Mesenteric fat pad (tissue), 1 donor: ENCODE measurements at places on chromosomes 7 and 10. TPM values are rescaled to one million over a fixed set of nuclear protein-coding genes. Genes with fewer than 3 reads are reported as not detected.

DNA sequence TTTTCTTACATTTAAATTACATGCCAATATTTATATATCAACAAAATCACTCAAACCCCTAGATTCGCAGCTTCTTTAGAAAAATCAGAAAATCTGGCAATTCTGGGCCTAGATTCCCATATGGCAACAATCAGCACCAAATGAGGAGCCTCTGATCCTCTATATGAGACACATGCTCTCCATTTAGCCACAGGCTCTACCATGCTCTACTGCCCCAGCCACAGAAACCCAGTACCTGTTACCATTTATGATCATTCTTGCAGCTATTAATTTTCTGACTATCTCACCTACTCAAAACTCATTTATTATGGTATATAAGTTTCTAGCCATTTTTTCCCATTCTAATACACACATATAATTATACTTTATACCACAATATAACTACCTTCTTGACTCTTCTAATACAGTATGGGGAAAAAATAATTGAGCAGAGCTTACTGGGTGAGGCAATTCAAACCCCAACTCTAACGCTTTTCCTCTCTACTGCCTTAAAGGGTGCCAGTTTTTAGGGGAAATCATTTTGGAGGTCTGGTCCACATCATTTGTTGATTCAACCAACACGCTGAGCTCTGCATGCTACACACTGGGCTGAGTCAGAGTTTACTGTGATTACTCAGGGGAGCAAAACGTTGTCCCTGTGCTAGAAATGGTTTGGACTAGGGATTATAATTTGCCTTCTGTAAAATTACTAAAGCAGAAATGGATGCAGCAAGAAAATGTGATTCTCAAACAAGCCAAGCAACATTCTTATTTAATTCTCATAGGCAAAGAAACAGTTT lies 11.6 kb downstream of the PDLIM1 start:
- DNase-seq: no peak

DNA sequence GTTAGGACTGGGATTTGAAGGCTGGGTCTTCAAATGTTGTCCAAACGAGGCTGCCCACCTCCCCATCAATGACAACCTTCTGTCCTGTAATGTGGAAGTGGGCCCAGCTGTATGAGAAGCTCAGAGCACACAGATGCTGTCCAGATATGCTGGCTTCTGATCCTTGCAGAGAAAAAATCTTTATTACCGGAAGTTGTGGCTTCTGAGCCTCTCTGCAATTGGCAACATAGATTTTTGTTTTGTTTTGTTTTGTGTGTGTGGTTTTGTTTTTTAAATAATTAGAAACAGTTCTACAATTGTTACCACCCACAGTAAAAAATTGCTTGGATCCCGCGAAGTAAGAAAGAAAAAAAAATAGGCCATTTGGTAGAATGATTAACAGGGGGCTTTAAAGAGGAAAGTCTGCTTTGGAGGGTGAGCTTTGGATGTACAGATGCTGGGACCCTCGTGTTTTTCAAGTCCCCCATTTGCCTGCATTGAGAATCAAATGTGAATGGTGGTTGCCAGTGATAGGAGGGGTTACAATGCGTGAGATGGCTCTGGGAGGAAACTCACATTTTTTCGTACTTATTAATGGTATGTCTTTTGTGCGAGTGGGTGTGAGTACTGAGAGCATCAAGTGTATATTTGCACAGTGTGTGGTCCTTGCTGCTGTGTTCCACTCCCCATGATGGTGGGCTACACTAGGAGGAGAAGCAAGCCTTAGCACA lies 153.2 kb downstream of the TCF7L2 start:
- no peak for DNase-seq

GRCh38 chr10:97762816-97763215 lies 9.0 kb downstream of the SFRP5 start:
- DNase-seq: no peak

DNA sequence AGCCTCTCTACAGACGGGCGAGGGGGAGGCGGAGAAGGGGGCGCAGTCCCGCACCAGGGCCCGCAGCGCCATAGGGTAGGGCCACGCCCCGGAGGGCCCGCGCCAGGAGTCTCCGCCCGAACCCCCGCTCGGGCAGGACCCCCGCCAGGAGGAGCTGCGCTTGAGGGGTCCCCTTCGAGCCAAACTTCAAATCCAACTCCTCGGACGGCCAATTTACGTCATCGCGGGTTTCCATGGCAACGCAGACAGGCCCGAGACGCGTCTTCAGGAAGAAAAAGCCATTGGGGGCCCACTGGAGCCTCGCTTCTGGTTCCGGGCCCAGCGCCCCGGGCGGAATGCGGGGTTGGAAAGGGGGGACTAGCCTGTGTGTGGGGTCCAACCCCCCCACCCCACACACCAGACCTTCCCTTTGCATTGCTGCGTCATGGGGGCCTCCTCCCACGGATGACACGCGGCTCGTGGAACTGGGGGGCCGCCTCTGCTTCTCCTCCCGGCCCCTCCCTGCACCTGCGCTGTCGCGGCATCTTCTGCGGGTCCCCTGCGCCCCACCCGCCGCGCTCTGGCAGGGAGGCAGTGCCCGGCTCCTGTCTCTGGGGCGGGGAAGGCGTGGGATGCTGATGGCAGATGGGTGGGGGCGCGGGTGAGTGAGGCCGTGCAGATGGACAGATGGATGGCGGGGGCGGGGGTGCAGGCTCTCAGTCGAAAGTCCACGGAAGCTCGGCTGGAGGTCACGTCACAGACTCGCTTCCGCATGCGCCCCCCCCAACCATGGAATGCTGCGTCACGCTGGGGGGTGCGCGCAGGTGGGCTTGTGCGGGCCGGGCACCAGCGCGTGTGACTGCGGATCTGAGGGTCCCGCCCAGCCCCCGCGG lies 1.2 kb downstream of the CALY start:
- no peak for DNase-seq

GRCh38 chr10:102783568-102783967 lies 39.8 kb downstream of the WBP1L start:
- no peak for DNase-seq

DNA sequence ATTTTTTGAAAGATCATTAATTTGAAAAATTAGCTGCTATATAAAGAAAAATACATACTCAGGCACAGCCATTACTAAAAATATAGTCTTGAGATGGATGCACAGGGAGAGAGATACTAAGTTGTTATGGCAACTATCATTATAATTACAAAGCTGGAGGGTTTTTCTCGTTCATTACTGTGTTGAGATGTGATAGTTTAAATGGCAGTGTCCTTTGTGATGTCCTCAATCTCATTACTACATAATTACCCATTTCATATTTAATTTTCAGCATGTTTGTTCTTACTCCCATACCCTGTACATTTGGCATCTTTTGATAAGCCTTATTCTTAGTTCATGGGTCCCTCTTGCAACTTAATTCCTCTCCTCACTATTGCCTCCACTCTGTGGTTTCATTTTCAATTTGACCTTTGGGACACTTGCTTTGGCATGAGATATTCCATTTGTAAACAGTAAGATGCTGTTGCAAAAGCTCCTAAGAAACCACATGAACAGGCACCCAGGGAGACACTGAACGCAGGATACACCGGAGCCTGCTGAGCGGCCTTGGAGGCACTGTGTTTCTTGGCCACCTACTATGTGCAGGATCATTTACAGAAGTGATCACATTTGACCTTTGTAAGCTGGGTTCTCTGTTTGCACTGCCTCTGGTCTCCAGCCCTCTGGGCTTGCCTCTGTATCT lies 4.8 kb upstream of the CPXM2 start:
- no peak for DNase-seq

GRCh38 chr7:29318853-29319718 lies 124.5 kb downstream of the CHN2 start:
- DNase-seq: no peak

- no peak for DNase-seq
Observed at GRCh38 chr7:20270867-20271266, 53.7 kb upstream of the MACC1 start.

- no peak for DNase-seq
Observed at GRCh38 chr7:5314864-5315263, 32.1 kb downstream of the SLC29A4 start.

GRCh38 chr7:27117887-27118491 lies 12.6 kb downstream of the HOXA4 start:
- no peak for DNase-seq

DNA sequence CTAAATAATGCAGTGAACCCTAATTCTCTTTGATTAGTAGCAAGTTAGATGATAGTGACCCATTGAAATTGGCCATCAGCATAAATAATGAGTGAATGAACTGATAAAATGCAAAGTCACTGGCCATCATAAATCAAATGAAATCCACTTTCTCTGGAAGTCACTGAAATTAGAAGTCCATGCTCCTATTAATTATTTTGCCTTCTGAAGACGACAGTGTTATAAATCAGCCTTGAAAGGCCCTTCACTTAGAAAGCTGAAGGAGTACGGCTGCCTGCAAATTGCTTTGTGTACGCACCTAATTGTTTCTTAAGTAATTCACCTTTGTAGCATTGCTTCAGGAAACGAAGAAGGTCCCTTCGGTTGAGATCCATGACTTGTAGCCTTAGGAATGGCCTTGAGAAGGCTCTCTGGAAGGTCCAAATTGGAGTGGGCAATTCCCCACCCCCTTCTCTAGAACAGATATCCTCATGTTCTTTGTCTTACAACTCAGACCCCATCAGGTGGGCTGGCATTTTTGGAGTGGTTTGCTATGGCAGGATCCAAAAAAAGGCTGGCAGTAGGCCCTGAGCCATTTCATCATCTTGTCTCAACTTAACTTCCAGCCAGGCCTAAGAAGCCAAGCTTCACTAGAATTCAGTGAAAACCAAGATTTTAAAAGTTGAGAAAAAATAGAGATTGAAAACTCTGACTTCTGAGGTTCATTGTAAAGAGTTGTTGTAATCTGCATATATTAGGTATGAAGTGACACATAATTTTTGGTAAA lies 420.3 kb downstream of the LRMDA start:
- no peak for DNase-seq

DNA sequence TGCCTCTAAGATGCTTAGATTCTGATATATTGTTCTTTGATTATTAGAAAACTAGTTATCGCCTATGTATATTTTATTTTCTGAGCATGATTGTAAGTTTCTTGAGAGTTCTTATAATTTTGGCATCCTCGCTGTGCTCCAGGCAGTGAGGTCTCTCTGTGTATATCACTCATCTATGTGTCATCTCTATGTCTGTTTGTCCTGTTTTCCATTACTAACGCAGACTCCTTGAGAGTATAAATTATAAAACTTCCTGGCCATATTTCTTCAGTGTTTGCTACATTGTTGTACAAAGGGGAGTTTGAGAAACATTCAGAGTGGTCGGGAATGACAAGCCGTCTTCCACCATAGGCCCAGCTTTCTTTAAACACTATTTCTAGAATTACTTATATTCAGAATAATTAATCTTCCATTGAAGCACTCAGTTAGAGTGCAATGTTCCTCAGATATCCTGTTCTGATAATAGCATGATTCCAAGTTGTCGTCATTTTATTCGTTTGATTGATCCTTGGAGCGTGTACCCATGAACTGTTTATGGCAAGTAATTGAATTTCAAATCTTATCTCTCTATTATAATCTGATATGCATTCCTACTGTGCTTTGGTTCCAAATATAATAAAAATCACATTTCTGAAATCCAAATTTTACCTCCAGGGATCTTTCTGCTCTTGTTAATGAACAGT lies 206.6 kb downstream of the BAMBI start:
- DNase-seq: no peak

DNA sequence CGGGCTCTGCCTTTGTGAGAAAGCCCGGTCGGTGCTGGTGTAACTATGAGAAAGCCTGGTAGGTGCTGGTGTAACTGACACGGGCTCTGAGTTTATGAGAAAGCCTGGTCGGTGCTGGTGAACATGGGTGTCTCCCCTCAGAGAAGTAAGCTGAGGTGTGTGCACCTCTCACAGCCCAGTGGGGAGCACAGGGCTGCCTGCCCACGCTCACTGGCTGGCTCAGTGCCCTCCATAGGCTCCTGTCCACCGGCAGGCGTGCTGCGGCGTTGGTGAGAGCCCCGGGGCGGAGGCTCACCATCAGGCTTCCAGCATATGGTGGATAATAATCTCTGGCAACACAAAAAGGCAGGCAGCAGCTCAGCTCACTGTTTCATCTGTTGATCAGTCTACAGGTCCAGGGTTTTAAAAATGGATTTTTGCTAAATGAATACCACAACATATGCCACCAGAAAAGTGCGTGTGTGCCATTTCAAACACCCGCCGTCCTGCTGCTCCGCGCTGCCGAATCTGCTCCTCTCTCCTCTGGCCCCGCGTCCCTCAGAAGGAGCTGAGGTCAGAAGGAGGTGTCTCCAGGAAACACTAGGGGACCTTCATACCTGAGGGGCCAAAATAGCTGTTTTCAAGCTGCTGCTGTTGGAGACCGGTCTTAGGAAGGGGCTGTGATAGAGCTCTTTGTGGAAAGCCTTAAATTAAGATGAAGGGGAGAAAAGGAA lies 365.7 kb downstream of the DNAJB6 start:
- peak; percentile 71 for DNase-seq

DNA sequence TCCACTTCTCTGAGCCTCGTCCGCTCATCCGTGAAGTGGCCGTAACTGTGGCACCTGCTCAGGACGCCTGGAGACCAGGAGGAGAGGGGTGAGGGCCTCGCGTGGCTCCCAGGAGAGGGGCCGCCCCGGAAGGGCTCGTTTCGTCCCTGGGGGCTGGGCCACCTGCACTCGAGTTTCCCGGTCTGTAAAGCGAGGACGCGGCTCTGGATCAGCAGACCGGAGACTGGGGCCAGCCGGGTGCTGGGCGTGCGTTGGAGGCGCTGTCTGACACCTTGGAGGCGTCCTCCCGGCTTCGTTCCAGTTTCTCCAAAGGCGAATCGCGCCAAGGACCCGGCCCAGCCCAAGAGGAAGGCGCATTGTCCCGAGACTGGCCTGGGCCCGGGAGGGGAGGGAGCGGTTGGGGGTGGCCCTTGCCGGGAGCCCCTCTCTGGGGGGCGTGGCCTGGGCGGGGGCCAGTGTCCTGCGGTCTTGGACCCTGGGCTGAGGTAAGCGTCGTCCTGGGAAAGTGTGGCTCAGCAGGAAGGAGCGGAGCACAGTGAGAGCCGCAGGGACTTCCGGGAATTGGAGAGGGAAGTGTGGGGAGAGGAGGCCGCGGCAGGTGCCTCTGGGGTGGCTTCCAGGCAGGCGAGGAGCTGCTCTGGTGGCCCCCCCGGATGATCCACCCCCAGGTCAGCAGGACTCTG lies 89.6 kb downstream of the FOXL3 start:
- peak; percentile 89 for DNase-seq

The CPEB3 gene
- 4.2 TPM for total RNA-seq

The NUTM2E gene
- total RNA-seq: not detected

The PDK4 gene
- 482 TPM for total RNA-seq

The PLXNA4 gene
- total RNA-seq: 133 TPM

The ZPBP gene
- not detected for total RNA-seq

The VIPR2 gene
- 4.6 TPM for total RNA-seq

The PLAC9 gene
- 94.2 TPM for total RNA-seq
